Activated CD4-positive, alpha-beta T cell treated with anti-CD3 and anti-CD28 coated beads, Interleukin-2, amount 50 U/mL, for 1 hour (primary cell): ENCODE measurements at places on chromosomes 1 and 21.

DNA sequence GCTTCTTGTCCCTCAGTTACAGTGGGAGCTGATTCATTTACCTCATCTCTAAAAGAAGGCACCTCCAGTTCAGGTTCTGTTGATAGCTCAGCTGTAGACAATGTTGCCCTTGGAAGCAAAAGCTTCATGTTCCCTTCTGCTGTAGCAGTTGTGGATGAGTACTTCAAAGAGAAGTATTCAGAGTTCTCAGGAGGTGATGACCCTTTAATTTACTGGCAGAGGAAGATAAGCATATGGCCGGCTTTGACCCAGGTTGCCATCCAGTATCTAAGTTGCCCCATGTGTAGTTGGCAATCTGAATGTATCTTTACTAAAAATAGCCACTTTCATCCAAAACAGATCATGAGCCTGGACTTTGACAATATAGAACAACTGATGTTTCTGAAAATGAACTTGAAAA is 4.5 kb downstream of the ZBED6 start:
- no peak for DNase-seq

- no peak for DNase-seq
Observed at GRCh38 chr1:57294177-57294576, 129.7 kb downstream of the DAB1 start.

GRCh38 chr1:213123087-213123486 is 72.0 kb downstream of the RPS6KC1 start:
- DNase-seq, result no peak

DNA sequence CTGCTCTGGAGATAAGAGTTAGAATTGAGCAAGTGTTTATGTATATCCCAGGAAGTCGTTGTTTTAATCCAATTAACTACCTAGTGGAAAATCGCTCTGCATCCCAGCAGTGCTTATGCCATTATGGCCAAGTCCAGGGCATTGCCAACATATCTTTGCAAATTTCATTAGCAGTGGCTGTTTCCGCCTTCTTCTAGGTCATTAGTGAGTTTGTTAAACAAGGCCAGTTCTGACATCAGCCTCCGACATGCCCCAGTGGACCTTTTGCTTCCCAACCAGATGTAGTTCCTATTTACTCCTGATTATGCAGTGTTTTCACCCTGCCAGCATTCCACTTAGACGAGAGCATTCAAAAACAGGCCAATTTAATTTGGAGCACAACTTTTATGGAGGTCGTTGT is 106.8 kb upstream of the FAM78B start:
- no peak for DNase-seq

DNA sequence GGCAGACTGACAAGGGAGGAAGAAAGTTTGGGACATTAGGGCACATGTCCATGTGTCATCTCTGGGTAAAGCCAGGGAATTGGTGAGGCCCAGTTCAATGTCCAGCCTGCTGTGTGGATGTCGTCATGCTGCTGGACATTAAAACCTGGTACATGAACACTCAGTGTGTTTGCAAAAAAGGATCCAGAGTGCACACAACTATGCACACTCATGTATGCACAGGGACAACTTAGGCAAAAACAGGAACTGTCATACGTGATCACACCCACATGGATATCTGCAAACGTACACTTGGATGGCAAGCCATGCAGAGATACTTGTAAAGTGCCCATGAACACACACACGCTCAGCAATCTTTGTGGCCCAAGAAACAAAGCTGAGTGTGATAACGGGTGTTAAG is 47.9 kb upstream of the NEK2 start:
- DNase-seq, result no peak

- no peak for DNase-seq
Observed at GRCh38 chr1:117592155-117592554, 13.7 kb upstream of the TENT5C start.

- DNase-seq, result no peak
Observed at GRCh38 chr1:161175771-161176453, 1.4 kb downstream of the B4GALT3 start.

DNA sequence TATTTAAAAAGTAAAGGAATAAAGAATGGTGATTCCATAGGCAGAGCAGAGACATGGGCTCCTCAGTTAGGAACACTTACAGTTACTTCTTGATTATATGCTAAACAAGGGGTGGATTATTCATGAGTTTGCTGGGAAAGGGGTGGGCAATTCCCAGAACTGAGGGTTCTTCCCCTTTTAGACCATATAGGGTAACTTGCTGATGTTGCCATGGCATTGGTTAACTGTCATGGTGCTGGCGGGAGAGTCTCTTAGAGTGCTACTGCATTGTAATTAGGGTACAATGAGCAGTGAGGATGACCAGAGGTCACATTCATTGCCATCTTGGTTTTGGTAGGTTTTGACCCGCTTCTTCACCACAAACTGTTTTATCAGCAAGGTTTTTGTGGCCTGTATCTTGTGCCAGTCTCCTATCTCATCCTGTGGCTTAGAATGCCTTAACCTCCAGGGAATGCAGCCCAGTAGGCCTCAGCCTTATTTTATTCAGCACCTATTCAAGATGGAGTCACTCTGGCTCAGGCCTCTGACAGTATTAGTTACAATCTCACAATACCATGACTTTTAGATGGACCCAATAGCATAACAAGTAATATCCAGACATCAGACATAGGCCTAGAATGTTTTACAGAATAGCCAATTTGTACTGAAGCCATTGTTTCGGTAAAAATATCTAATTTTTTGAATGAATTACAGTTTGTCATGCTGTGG is 106.8 kb downstream of the ZBTB18 start:
- no peak for DNase-seq

- no peak for DNase-seq
Observed at GRCh38 chr1:38697387-38697786, 162.2 kb downstream of the RRAGC start.

DNA sequence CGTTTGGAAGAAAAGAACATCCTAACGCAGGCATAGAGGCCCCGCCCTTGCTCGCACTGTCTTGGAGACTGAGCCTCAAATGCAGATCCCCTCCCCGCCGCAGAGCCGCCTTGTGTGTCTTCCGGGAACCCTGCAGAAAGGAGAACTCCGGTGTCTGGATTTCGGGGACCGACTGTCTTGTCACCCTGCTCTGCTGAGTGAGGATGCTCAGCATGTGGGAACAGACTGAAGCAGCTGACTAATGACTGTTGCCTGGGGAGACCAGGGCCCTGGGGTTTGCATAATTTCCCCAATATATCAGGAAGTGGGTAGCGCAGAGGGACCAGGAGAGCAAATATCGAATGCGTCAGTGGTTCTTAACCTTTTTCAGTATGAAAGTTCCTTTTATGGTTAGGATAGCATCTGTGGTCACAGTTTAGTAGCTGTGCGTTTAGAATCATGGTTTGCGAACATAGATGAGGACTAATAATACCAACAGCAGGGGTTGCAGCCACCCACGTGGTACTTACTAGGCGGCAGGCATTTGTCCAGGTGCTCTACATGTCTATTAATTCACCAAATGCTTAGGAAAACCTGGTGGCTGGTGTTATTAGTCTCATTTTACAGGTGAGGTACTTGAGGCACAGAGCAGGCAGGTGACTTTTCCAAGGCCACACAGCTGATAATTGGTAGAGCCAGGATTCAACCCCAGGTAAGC is 14.3 kb downstream of the GPR137B start:
- peak; percentile 15 for DNase-seq

DNA sequence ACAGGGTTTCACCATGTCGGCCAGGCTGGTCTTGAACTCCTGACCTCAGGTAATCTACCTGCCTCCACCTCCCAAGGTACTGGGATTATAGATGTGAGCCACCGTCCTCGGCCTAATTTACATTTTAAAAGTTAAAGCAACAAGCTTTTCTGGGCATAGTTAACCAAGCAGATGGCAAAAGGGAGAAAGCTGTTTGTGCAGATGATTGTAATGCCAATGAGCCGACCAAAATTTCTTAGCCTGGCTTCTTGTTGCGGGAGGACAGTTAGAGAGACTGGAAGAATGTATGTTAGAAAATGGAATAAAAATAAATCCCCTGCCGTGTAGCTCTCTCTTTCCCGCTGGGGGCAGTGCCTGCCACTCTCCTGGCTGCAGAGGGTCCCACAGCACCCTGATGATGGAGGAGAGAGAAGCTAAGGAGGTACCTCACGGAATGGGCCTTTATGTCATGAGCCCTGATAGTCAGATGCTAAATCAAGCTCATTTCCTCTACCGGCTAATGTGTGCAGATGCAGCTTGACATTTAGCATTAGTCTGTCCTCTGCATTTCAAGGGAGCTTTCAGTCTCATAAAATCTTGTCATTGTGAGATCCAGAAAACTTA is 87.2 kb downstream of the HHAT start:
- no peak for DNase-seq

- DNase-seq, result no peak
Observed at GRCh38 chr1:224333309-224333926, 3.4 kb upstream of the NVL start.

DNA sequence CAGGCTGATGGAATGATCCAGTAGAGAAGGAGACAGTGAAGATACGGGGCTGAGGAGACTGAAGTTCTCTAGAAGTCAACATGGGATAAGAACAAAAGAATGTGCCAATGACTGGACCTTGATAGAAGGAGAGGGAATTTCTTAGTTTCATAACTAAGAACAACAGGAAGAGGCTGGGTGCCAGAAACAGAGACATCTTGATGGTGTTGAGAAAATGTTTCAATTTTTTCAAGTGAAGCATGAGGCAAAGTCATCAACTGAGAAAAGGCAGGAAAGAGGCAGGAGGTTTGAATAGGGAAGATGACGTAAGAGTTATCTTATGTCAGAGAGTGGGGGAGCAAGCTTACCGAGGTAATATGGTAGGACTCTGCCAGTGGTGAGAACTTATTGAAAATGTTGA is 80.1 kb downstream of the SPAG17 start:
- no peak for DNase-seq

- DNase-seq, result no peak
Observed at GRCh38 chr1:208242941-208243526, 1.1 kb downstream of the PLXNA2 start.

DNA sequence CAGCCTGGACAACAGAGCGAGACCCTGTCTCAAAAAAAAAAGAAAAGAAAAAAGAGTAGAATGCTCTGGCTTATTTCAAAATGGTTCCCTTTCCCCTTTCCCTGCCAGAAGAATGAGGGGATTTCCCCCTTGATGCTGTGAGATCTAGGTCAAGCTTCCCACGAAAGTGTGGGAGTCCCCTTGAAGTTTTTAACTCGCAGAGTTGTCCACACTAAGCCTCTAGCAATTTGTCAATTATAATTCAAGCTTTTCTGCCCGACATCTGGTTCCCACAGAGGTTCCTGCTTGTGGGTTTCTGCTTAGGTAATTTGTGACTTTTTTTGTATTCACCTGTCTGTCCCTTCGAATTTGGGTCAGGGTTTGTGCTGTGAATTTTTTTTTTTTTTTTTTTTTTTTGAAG is 62.8 kb downstream of the ZFYVE9 start:
- no peak for DNase-seq

GRCh38 chr1:98896711-98897445 is 107.8 kb downstream of the PLPPR5 start:
- no peak for DNase-seq

GRCh38 chr1:30986755-30987154 is 78.2 kb upstream of the SDC3 start:
- DNase-seq, result no peak

DNA sequence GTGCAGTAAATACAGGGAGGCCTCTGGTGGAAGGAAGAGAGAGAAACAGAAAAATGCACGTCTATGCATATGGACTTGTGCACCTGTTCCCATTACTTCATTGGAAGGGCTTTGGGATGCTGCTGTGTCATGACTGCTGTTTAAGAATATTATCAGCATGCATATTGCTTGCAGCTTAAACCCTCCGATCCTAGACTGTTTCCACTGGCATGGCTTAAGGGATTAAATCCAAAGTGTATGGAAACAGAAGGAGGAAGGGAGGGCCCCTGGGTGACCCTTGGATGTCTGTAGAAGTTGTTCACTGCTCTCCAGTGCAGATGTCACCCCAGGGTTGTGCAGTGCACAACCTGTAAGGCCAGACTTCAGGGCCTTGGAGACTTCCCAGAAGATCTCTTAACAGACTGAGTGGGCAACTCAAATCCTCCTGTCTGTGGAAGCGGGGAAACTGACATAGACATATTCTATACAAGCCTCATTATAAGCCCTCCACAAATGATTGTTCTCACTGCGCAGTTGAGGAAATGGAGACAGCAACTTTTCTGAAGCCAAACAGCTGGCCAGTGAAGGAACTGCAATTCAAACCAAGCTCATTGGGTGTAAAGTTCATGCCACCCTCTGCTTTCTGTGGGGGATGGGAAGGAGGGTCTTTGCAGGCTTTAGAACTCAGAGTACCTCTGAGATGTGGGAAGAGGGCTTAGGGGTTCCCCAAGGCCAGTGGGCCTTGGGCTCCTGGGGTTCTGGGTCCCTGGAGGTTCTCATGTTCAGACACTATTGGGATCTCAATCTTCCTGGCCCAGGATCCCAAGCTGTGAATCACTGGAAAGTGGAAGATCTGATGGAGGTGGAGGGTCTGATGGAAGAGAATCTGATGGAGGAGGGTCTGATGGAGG is 73.8 kb downstream of the UMODL1 start:
- no peak for DNase-seq
